HCT116 (cell line): ENCODE measurements at places on chromosomes 3 and 15. TPM values are rescaled to one million over a fixed set of nuclear protein-coding genes. Genes with fewer than 3 reads are reported as not detected.

DNA sequence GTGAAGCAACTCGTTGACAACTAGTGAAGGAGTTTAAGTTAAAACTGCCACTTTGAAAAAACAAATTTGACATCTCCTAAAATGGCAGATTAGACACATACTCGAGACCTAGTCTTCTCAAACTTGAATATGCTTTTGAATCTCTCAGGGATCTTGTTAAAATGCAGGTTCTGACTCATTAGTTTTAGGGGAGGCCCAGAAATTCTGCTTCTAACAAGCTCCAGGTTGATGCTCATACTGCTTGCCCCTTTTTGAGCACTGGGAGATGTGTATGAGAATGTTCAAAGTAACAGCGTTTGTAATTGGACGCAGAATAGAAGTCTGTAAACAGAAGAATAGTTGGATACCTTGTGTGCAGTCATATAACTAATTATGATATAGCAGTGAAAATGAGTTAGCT lies 1.6 kb downstream of the C3orf38 start:
- peaks cover 2% of the 10 kb centered on the region; the same call in 1 of the 2 replicates for H3K4me1 ChIP-seq
- no peaks in the 10 kb centered on the region for H3K27me3 ChIP-seq
- peaks cover 23% of the 10 kb centered on the region for H3K36me3 ChIP-seq
- H3K27ac ChIP-seq = no peak overlapping the region
- DNase-seq = no peak
- peak overlapping the region; percentile 95; the same call in 1 of the 2 replicates for H3K4me3 ChIP-seq

DNA sequence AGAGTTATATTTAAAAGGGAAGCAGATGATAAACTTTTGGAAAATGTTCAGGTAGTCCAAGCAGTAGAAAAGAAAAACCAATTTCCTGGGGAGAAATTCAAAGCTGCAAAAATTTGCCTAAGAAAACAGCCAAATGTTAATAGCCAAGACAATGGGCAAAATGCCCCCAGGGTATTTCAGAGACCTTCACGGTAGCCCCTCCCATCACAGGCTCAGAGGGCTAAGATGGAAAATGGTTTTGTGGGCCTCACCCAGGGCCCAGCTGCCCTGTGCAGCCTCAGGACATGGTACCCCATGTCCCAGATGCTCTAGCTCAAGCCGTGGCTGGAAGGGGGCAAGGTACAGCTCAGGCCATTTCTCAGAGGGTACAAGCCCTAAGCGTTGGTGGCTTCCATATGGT lies 391.0 kb downstream of the ZIC4 start:
- no peaks in the 10 kb centered on the region for H3K36me3 ChIP-seq
- H3K27ac ChIP-seq = no peak overlapping the region

GRCh38 chr3:153442386-153442785 lies 280.4 kb downstream of the RAP2B start:
- no peaks in the 10 kb centered on the region for H3K4me1 ChIP-seq
- no peaks in the 10 kb centered on the region for H3K27me3 ChIP-seq
- no peak overlapping the region for H3K27ac ChIP-seq
- no peak overlapping the region for H3K4me3 ChIP-seq

The NCK1 gene
- total RNA-seq = 25.6 TPM

DNA sequence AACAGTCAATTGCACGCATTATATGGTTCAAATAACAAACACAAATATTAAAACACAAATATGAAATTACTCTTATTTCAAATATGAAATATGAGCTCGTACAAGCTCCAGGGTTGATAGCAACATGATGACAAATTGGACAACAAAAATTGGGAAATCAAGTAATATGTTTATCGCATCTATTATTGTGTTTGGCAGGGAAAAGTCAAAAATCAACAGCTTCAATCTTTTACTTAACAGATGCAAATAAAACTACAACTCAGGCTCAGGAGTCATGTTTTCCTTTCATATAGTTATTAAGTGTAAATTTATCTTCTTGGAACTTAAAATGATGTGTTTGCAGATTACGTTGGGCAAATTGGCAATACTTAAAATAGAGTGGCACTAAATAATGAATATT lies 41.4 kb downstream of the ZPLD1 start:
- H3K4me3 ChIP-seq = no peak overlapping the region
- no peak for DNase-seq
- H3K27me3 ChIP-seq = no peaks in the 10 kb centered on the region
- H3K4me1 ChIP-seq = no peaks in the 10 kb centered on the region
- no peak overlapping the region for H3K27ac ChIP-seq
- H3K36me3 ChIP-seq = no peaks in the 10 kb centered on the region

The NR1I2 gene
- total RNA-seq = 0.07 TPM

- no peak overlapping the region for H3K27ac ChIP-seq
- H3K4me1 ChIP-seq = peaks cover 9% of the 10 kb centered on the region; the same call in 1 of the 2 replicates
- no peak overlapping the region for H3K4me3 ChIP-seq
- H3K27me3 ChIP-seq = no peaks in the 10 kb centered on the region
- H3K36me3 ChIP-seq = no peaks in the 10 kb centered on the region
- no peak for DNase-seq
Measured at GRCh38 chr3:133488785-133489367, 84.6 kb upstream of the CDV3 start.

The NOX5 gene
- 0.91 TPM for total RNA-seq

The PDHB gene
- total RNA-seq = 60.2 TPM

DNA sequence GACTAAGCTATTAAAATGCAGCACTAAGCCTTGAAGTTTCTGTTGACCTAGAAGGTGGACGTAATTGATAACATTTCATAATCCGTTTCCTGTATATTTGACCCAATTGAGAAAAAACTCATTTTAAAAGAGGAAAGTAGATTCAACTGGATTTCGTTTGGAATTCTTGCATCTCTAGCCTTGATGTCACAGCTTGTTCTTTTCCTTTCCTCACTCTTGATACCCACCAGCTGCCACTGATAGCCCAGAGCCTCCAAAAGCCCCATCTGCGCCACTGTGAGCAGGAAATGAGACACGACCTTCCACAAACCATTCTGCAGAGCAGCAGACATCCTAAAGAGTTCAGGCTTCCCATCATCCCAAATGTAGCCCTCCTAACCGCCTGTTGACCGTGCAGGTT lies 61.8 kb downstream of the FOXB1 start:
- H3K27ac ChIP-seq = no peak overlapping the region
- H3K27me3 ChIP-seq = peaks cover 28% of the 10 kb centered on the region; the same call in 1 of the 2 replicates
- H3K4me3 ChIP-seq = no peak overlapping the region
- DNase-seq = no peak
- no peaks in the 10 kb centered on the region for H3K4me1 ChIP-seq

The LRTM1 gene
- not detected for total RNA-seq

The CHST13 gene
- 0.91 TPM for total RNA-seq

The GABRG3 gene
- total RNA-seq = not detected

The GREM1 gene
- total RNA-seq = 0.66 TPM

The ROPN1 gene
- not detected for total RNA-seq

DNA sequence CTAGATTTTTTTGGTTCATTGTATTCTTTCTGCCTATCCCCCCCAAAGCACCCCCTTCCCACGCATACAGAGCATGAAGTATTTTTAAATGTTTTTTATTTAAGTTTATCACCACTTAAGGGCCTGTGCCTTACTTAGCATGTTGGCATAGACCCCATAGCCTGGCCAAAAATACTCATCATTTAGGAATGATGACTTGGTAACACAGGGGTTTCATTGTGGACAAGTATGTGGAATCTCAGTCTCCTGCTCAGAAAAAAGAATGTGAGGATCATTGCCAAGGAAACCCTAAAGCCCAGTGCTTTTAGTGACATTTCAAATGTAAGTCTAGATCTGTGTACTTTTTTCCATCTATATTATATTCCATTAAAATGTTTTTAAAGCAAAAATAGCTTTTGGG lies 146.3 kb downstream of the ALCAM start:
- no peak for DNase-seq
- H3K4me1 ChIP-seq = peaks cover 4% of the 10 kb centered on the region; the same call in 1 of the 2 replicates
- H3K27me3 ChIP-seq = no peaks in the 10 kb centered on the region
- H3K36me3 ChIP-seq = no peaks in the 10 kb centered on the region
- H3K27ac ChIP-seq = no peak overlapping the region

- no peaks in the 10 kb centered on the region for H3K36me3 ChIP-seq
- no peaks in the 10 kb centered on the region for H3K27me3 ChIP-seq
- H3K4me3 ChIP-seq = no peak overlapping the region
- H3K4me1 ChIP-seq = no peaks in the 10 kb centered on the region
- DNase-seq = peak; percentile 48
- H3K27ac ChIP-seq = no peak overlapping the region
Measured at GRCh38 chr3:101195951-101196713, 124.2 kb downstream of the IMPG2 start.

GRCh38 chr3:152338159-152338720 lies 69.5 kb downstream of the MBNL1 start:
- H3K4me3 ChIP-seq = no peak overlapping the region
- no peaks in the 10 kb centered on the region for H3K27me3 ChIP-seq
- H3K36me3 ChIP-seq = peaks cover 8% of the 10 kb centered on the region; the same call in 1 of the 2 replicates
- H3K27ac ChIP-seq = no peak overlapping the region
- DNase-seq = no peak

- H3K27me3 ChIP-seq = no peaks in the 10 kb centered on the region
- no peak overlapping the region for H3K27ac ChIP-seq
- no peaks in the 10 kb centered on the region for H3K36me3 ChIP-seq
Measured at GRCh38 chr15:37837276-37837675, 97.2 kb upstream of the TMCO5A start.

DNA sequence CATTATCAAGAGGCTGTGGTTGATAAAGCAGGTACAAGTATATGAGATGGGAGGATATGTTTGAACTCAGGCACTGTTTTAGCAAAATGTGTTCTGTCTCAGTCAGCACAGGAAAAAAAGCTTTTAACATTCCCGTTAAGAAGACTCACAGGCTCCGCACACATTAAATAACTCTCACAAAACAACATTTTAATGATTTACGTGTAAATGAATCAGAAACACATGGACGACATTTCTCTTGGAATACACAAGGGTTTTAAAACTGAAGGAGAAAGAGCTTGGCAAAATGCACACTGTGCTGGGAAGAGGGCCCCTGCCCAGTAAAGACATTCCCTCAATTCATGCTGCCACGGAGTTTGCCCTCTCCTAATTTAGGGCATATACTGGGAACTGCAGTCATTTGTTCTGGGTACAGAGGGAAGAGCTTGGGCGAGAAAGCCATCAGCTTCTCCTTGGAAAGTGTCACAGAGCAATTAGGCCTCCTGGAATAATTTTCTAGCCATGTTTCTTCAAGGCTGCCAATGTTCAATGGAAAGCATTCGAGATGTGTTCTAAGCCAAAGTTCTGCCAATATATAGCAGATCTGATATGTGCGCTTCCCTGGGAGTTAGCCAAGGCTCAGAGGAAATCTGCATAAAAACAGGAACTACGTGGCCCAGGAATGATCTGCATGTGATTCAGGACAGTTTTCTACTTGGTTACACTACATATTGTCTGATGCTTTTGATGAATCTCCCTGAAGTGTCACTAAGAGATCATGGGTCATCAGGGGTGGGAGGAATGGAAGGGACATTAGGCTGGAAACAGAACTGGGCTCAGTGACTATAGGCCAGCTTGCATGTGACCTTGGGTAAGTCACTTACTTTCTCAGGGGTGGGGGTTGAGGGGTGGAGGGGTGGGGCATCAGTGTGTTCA lies 2.2 kb upstream of the MASP1 start:
- no peaks in the 10 kb centered on the region for H3K4me1 ChIP-seq
- H3K27ac ChIP-seq = no peak overlapping the region
- no peaks in the 10 kb centered on the region for H3K36me3 ChIP-seq
- H3K27me3 ChIP-seq = peaks cover 14% of the 10 kb centered on the region; the same call in 1 of the 2 replicates
- DNase-seq = no peak
- no peak overlapping the region for H3K4me3 ChIP-seq

DNA sequence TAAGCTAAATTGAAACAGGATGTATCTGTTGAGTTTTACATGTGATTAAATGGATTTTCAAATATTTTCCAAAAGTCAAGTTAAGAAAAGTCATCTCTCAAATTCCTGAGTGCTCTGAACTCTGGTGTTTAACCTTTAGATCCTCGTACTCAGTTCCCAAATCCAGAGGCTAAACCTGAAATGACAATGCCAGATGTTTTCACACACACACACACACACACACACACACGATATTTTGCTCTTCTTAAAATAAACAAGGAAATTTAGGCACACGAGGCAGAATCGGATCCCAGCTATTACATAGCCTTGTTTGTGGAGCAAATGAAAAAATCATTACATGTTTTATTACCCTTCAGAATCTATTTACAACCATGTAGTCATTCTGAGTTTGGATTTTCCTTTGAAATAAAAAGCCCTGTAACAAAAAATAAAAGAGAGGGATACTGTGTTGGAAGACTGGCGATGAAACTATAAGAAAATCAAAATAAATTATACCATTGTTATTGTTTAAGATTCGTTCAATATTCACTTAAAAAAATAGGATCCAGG lies 20.6 kb upstream of the UBE2E1 start:
- DNase-seq = no peak
- H3K36me3 ChIP-seq = no peaks in the 10 kb centered on the region
- H3K4me3 ChIP-seq = no peak overlapping the region
- no peaks in the 10 kb centered on the region for H3K4me1 ChIP-seq
- H3K27me3 ChIP-seq = no peaks in the 10 kb centered on the region

GRCh38 chr3:129107793-129108192 lies 13.8 kb downstream of the RAB43 start:
- H3K36me3 ChIP-seq = no peaks in the 10 kb centered on the region
- no peak overlapping the region for H3K27ac ChIP-seq
- H3K27me3 ChIP-seq = no peaks in the 10 kb centered on the region
- no peak overlapping the region for H3K4me3 ChIP-seq
- H3K4me1 ChIP-seq = no peaks in the 10 kb centered on the region

- H3K27me3 ChIP-seq = no peaks in the 10 kb centered on the region
- H3K27ac ChIP-seq = no peak overlapping the region
- DNase-seq = no peak
- no peaks in the 10 kb centered on the region for H3K36me3 ChIP-seq
- no peaks in the 10 kb centered on the region for H3K4me1 ChIP-seq
- no peak overlapping the region for H3K4me3 ChIP-seq
Measured at GRCh38 chr15:63947228-63947627, 99.1 kb downstream of the DAPK2 start.

- peak overlapping the region; percentile 43 for H3K27ac ChIP-seq
- H3K27me3 ChIP-seq = peaks cover 7% of the 10 kb centered on the region
- DNase-seq = peak; percentile 77
- peak overlapping the region; percentile 49 for H3K4me3 ChIP-seq
Measured at GRCh38 chr3:14319654-14320182, 82.7 kb upstream of the SLC6A6 start.
